ENCODE measurements at places on chromosomes 7 and 10.

GRCh38 chr7:88140947-88141346, 78.9 kb downstream of the SRI start:
- DNase-seq: no peak

- DNase-seq: no peak
Observed at GRCh38 chr10:89640241-89640640, 4.8 kb downstream of the PANK1 start.

GRCh38 chr7:55504093-55504859, 68.0 kb downstream of the VOPP1 start:
- no peak for DNase-seq

DNA sequence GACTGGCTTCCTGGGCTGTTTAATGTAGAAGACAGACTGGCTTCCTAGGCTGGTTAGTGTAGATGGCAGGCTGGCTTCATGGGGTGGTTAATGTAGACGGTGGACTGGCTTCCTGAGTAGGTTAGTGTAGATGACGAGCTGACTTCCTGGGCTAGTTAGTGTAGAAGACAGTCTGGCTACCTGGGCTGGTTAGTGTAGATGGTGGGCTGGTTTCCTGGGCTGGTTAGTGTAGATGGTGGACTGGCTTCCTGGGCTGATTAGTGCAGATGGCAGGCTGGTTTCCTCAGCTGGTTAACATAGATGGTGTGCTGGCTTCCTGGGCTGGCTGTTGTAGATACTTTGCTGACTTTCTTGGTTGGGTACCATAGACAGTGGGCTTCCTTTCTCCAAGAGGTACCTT, 122.9 kb upstream of the PPP2R2D start:
- no peak for DNase-seq

GRCh38 chr7:153939177-153939576, 113.0 kb upstream of the DPP6 start:
- DNase-seq: no peak

DNA sequence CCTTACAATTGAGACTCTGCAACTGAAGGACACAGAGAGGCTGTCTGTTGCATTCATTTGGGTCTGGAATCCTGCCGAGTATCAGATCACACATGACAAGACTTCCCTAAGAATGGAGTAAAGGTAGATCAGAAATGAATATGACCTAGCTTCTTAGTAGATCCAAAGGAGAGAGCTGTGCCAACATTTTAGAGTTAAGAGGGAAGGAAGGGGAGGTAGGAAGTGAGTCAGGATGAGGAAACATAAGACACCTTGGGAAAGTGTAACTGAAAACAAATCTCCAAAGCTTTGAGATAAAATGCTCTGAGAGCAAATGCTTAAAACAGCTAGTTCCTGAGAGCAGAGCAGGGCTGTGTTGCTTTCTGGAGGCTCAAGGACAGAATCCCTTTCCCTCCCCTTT, 6.1 kb upstream of the SLC25A13 start:
- DNase-seq: no peak

DNA sequence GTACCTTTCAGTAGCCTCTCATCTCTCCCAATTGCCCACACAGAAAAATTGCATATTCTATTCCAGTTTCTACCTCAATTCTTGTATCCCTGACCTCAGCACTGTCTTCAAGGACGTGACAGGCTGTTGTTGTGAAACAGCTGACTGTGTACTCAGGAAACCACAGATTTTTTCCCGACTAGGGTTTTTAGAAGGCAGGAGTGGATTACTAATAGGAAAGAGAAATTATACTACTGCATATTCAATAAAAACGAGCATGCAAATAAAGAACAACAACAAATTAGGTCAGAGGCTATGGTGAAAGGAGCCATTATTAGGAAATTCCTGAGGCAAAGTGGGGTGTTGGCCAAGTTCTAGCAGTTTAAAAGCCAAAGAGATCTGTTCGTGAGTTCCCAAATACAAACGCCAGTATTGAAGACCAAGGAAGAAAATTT, 93.4 kb downstream of the DOCK4 start:
- no peak for DNase-seq

DNA sequence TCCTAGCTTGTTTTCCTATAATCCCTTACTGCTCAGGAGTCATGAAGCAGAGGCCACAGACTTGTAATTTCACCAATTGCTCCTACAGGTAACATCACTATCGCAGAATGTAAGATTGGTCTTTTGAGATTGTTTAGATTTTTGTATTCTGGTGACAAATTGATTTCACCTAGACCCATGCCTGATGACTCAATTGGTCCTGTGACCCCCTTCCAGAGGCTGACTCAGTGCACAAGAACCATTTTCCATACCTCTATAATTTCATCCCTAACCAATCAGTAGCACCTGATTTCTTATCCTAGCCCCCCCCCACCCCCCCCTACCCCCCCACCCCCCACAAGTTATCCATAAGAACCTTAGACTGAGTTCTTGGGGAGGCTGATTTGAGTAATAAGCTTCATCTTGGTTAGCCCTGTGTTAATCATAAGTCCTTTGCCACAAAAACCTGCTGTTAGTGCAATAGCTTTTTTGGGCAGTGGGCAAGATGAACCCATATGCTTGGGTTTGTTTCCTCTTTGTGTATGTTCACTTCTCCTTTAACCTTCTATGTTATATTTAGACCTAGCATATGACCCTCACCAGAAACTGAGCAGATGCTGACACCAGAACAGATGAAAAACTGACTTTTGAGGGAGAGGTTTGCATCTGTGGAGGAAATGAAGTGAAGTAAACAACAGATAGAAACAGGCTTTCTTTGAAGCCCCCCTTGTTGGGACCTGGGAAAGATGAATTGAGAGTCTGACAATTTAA, 187.1 kb downstream of the KIF20B start:
- DNase-seq: no peak

GRCh38 chr7:130473876-130474275, 18.0 kb upstream of the MEST start:
- DNase-seq: no peak

GRCh38 chr10:44966129-44966815, 6.7 kb downstream of the RASSF4 start:
- DNase-seq: no peak

DNA sequence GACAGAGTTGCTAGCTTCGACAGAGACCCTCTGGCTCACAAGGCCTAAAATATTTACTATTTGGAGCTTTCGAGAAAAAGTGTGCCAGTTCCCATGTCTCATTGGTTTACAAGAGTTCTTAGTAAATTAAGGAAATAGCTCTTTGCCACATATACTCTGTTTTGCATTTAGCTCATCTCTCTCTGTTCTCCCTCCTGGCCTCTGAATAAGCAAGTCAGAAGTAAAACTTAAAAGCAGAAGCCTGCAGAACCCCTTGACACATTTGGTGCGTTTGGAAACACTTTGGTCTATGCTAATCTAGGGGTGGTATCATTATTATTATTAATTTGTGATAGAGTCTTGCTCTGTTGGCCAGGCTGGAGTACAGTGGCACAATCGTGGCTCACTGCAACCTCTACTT, 6.4 kb downstream of the CARD11 start:
- no peak for DNase-seq

GRCh38 chr7:70758646-70759045, 373.3 kb upstream of the GALNT17 start:
- no peak for DNase-seq

DNA sequence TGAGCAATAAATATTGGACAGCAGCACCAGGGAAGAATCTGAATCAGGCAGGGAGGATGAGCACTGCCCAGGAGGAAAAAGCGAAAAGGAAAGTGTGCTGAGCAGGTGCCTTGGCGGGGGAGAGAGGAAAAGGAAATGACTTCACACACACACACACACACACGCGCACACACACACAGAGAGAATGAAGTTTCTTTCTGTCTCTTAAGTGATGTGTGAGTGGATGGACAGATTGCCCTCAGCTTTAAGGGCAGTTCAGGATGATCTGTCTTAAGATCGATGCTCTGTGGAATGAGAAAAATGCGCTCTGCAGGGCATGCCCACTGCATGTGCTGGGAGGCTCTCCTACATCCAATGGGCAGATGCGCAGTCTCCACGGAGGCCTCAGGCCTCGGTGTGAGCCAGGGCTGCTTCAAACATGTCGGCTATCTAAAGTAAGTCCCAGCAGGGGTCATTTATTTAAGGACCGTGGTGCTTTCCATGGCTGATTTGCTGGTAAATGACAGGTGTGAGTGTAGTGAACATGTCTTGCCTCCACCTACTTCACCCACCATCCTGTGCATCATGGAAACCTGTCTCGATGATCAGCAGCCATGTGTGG, 2.5 kb upstream of the ACBD5 start:
- peak; percentile 23 for DNase-seq

- no peak for DNase-seq
Observed at GRCh38 chr10:66783316-66783715, 142.5 kb upstream of the LRRTM3 start.

DNA sequence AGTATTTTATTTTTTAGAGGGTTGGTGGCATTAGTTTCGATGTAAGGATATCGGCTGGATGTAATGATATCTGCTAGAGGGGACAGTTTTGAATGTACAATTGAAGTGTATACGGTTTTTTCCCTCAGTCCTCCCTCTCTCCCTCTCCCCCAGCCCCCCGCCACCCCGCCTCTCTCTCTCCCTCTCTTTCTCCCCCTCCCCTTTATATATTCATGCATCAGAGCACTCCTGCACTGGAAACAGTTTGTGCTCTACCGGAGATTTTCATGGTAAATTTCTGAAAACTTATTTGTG, 1.6 kb downstream of the GLCCI1 start:
- no peak for DNase-seq

- no peak for DNase-seq
Observed at GRCh38 chr10:92278996-92279696, 11.7 kb downstream of the CPEB3 start.

DNA sequence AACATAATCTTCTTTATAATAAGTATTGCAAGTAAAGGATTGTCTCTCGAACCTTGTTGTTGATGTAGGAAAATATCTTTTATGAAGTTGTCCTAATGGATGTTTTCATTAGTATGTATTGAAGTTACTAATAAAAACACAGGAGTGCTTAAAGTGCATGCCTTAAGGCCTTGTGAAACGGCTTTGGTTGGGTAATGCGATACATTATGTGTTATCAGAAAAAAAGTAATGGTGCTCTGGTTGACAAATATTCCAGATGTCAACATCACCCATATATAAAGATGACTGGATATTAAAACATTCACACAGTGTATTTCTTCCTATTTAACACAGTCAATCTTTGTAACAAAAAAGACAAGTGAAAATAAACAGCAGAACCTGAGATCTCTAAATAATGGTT, 310.7 kb downstream of the PRKG1 start:
- no peak for DNase-seq

DNA sequence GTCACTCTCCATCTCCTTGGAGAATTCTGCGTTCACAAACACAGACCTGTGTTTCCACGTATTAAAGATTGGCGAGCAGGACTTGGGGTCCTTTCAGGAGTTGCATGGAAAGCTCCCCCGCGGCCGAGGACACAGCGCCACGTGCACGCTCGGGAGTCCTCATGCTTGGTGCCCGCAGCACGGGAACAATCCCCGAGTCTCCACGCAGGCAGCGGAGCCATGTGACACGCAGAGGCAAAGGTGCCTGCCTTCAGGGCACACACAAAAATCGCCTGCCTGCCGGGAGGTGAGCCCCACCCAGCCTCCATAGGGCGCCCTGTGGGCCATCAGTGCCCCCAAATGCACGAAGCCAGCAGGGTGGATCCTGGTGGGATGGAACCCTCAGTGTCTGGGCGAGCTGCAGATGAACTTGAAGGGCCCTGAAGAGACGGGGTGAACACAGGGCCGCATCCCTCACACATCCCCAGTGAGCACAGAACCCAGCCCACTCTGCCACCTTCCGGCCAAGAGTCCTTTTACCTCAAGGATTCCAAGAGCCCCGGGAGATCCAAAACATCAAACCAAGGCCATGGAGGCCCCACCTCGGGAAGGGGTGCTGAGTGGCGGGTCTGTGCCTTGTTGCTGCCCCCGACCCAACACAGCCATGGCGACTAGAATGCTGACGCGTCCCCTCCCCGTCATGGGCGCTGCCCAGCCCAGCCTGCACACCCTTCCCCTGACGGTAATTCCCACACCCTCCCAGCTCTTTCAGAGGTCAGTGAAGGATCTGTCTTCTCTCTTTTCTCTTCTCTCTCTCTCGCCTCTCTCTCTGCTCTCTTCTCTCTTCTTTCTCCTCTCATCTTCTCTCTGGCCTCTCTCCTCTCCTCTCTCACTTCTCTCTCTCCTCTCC, 55.9 kb downstream of the CFAP46 start:
- DNase-seq: no peak

DNA sequence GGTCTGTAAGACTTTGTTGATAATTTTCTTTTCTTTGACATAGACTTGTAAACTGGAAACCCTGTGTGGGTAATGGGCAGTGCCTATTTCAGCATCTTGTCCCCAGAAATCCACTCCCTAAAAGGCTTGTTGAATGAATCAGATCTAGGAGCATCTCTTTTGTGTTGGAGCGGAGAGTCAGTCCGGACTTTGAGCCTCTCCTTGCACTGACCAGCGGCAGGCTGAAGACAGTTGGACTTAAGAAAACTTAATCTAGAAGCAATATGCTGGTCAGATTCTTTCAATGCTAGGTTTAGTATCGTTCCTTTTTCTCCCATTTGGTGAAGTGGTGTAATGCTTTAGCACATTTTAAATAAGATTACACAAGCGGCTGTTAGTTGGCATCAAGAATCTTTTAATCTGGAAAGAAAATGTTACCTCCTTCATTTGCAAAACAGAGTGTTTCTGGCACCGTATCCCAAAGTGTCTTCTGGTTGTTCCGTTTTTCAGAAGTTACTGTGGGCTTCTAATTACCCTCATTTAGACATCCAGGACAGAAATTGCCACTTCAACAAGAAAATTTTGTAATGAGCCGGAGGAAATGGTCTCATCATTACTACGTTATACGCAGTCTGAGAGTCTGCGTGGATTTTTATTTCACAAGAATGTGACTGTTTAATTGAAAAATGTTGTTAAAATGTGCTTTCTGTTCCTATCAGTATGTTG, 74.7 kb downstream of the CUX1 start:
- DNase-seq: no peak

DNA sequence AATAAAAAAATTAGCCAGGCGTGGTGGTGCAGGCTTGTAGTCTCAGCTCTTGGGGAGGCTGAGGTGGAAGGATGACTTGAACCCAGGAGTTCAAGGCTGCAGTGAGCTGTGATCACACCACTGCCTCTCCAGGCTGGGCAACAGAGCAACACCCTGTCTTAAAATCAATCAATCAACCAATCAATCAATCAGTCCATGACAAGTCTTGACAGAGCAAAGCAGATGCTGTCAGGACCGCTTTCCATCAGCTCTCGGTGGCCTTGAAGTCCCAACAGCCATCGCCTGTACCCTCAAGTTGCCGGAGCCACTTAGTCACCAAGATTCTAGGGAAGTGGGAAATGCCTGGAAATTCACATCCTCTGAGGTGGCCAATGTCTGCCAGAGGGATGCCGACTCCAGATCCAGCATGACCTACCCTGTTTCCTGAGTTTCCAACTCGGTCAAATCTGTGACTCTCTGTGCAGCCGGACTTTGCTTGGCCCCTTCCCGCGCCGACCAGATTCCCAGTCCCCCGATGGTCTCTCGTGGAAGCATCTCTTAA, 871 bp upstream of the CCL24 start:
- DNase-seq: no peak

- DNase-seq: no peak
Observed at GRCh38 chr10:100655760-100656421, 89.5 kb upstream of the PAX2 start.

Data from GM18507 (cell line).